Body of pancreas (tissue), 4 donors: ENCODE measurements at places on chromosomes 5 and 9. TPM values are rescaled to one million over a fixed set of nuclear protein-coding genes. Genes with fewer than 3 reads are reported as not detected.
A peak's percentile ranks its signal among the peaks of the same experiment; 100 is the strongest.

- no peak for DNase-seq
Observed at GRCh38 chr5:149675610-149676201, 54.4 kb upstream of the PPARGC1B start.

GRCh38 chr9:69136185-69136584 is 37.9 kb upstream of the TJP2 start:
- DNase-seq = no peak

- DNase-seq = no peak
Observed at GRCh38 chr9:84839541-84839940, 170.0 kb downstream of the NTRK2 start.

DNA sequence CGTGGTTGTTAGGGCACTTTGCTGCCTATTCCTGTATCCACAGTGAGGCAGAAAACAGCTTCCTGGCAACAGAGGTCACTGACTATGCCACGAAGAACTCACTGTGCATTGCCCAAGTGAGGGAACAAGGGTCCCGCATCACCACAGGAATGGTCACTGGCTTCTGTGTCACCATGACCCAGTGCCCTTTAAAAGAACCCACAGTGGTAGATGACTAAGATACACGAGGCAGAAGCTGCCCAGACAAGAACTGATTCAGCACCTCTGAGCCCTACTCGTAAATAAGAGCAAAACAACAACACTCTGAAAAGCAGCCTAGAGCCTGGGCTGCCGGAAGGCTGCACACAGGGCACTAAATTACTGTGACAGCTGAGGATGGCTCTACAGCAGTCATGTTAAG is 236.6 kb upstream of the RASEF start:
- no peak for DNase-seq

GRCh38 chr5:17694371-17694770 is 60.1 kb downstream of the TAF11L14 start:
- no peak for DNase-seq

- DNase-seq = no peak
Observed at GRCh38 chr5:76546497-76547102, 76.6 kb downstream of the F2RL2 start.

GRCh38 chr5:57833489-57833888 is 350.9 kb upstream of the ACTBL2 start:
- DNase-seq = no peak

DNA sequence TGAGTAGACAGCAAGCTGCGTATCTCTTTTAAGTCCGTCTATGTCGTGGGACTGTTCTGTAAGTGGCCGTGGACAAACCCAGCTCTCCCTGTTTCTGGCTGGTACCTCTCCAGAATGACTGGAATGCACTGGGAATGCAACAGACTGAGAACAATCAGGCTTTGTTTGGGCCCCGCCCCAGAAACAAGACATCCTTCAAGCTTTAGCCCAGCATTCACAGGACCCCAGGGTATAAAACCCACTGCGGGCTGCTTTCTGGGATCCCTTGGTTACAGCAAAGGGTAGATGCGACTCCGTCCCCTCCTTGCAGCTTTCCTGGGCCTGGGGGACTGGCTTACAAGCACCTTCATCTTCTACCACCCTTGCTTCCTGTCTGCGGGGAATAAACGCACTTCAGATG is 45.6 kb upstream of the SPTLC1 start:
- no peak for DNase-seq

Gene BNC2
- 1.8 TPM for total RNA-seq

DNA sequence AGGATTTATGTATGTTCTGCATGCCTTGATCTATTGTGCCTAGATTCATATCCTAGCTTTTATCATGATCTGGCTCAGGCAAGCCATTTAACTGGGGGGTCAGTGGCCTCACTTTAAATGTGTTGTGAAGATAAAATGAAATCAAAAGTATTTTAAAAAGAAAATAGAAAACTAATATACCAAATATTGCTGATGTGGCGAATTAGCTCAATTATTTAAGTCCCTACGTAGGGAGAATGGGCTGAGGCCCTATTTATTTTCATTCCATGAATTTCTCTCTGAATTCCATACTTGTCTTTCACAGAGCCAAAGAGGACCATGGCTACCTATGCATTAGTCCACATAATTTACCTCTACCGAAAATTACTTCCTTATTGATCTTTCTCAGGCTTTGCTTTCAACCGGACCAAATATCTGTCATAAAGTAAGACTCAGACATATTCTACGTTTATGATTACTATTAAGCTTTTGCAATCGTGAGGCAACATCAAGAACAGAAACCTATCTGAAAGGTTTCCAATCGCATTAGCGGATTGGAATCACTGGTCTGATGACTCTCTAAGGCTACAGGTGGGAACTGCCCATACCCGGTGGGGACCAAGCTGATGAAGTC is 1.7 kb downstream of the MBLAC2 start:
- no peak for DNase-seq

DNA sequence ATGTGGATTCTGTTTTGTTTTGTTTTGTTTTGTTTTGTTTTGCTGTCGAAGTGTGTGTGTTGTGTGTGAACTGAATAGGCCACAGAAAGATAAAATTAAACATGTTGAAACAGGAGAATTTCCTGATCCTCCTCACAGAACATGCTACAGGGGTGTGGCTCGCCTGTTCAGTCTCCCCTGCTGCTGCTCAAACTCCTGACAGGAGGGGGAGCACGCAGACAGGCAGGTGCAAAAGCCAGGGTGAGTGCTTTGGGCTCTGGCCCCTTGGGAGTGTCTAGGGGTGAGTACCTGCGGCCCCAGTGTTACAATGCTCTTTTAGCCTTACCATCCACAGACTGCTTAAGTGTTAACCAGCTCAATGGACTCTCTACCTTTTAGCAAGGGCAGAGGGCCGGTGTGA is 473.5 kb downstream of the MAT2B start:
- DNase-seq = no peak

DNA sequence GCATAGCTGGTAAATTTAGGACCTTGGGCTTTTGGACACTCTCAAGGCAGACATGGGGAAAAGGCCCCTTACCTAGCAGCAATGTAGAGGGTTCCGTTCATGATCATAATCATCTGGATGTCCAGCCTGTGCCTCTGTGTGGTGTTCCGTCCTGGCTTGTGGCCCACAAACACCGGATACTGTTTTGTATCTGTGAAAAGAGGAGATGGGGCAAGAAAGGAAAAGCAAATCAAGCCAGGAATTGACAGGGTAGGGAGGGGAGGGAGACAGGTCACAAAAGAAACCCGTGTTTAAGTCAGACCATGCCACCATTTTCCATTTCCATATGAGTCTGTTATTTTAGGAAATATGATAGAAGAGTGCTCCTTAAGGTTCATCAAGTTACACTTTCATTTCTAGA is 72.5 kb downstream of the SEMA6A start:
- DNase-seq = no peak

GRCh38 chr9:136385015-136385414 is 11.5 kb upstream of the CARD9 start:
- no peak for DNase-seq

DNA sequence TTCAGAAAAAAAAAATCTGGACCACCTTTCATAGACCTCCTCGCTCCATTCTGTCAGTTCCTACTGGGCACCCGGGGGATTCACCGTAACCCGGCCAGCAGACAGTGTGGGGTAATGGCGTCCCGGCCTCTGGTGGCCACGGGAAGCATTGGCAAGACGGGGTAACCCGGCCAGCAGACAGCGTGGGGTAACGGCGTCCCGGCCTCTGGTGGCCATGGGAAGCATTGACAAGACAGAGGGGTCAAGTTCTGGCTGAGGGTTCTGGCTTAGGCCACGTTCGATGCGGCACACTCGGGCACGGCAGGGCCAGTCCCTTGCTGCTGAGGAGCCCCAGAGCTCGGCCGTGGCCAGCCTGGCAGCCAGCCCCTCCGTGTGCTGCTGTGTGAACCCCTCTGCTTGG is 116.2 kb upstream of the RAPGEF1 start:
- no peak for DNase-seq

DNA sequence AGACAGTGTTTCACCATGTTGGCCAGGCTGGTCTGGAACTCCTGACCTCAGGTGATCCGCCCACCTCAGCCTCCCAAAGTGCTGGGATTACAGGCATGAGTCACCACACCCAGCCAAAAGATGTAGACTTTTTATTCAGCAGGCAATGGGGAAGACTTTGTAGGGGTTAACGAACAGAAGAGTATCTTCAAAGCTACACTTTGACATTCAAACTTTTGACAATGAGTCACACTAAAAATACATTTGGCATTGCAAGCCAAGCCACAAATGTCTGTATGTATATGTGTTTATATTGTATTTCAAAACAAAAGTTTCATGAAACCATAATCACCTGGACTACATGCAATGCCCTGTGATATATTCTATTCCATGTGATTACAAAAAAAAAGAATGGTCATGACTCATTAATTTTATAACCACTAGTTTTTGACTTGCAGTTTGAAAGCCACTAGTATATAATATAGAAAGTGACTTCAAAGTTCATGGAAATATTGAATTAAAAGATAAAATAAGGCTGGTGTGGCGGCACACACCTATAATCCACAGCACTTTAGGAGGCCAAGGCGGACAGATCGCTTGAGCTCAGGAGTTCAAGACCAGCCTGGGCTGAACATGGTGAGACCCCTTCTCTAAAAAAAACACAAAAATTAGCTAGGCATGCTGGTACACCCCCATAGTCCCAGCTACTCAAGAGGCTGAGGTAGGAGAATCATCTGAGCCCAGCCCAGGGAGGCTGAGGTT is 8.3 kb downstream of the DIMT1 start:
- no peak for DNase-seq

- DNase-seq = peak; percentile 71
Observed at GRCh38 chr5:78908173-78909061, 76.7 kb downstream of the ARSB start.

GRCh38 chr9:135774239-135774747 is 72.3 kb downstream of the KCNT1 start:
- DNase-seq = no peak

GRCh38 chr9:93450945-93451815 is at the start of gene FAM120A:
FAM120A (plus strand) TSS chr9:93451685; CDS start chr9:93451916, 231 bp downstream.
- peak; percentile 78 for DNase-seq

DNA sequence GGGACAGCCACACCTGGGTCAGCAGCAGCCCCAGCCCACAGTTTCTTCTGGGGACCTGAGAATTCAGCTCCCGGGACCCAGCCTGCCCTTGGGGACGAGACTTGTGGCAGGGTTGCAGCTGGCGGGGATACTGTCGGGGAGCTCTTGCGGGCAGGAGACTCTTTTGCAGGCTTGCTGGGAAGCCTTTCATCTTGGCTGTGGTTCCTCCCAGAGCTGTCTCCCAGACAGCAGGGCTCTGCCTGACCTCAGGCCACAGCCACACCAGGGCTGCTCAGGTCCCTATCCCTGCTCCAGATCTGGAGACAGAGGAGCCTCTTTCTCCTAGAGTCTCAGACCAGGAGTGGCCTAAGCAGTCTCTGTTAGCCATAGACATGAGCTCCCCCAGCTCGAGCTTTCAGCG is 4.7 kb upstream of the MYMK start:
- no peak for DNase-seq

DNA sequence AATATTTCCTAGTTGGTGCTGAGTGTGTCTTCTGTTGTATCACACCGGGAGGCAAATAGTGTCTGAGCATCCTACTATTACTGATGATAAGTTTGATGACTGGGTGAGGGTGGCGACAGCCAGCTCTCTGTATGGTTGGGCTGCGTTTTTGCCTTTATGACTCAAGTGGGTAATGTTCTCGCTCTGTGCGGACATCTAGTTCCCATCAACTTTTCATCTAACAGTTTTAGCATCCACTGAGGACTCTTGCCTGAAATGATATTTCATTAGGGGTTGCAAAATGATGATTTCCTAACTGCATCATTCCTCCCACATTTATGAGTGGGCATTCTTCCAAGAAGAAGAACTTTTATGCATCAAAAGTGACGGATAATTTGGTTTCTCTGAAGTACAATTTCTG is 26.5 kb downstream of the HMCN2 start:
- no peak for DNase-seq

- DNase-seq = no peak
Observed at GRCh38 chr9:75844321-75844720, 46.2 kb upstream of the PCSK5 start.

DNA sequence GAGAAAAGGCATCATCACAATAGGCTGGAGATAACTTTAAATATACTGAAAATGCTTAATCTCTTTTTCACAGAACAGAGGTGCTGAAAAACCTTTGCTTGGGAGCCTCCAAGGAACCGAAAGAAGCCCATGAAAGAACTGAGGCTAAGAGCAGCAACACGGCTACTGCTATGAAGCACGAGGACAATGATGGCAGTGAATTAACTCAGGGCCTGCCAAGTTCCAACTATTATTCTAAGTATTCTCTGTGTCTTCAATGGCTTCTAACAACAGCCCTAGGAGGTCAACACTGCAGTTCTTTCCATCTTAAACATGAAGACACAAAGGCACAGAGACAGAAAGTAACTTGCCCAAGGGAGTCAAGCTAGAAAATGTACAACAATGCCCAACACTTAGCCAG is 293.0 kb upstream of the DAP start:
- no peak for DNase-seq
